ENCODE measurements at places on chromosomes 2 and 18.

- DNase-seq = no peak
Observed at GRCh38 chr2:158598862-158599517, 142.2 kb downstream of the PKP4 start.

GRCh38 chr2:55811048-55811447, 112.5 kb downstream of the EFEMP1 start:
- no peak for DNase-seq

GRCh38 chr2:62884514-62884913, 166.1 kb upstream of the OTX1 start:
- no peak for DNase-seq

DNA sequence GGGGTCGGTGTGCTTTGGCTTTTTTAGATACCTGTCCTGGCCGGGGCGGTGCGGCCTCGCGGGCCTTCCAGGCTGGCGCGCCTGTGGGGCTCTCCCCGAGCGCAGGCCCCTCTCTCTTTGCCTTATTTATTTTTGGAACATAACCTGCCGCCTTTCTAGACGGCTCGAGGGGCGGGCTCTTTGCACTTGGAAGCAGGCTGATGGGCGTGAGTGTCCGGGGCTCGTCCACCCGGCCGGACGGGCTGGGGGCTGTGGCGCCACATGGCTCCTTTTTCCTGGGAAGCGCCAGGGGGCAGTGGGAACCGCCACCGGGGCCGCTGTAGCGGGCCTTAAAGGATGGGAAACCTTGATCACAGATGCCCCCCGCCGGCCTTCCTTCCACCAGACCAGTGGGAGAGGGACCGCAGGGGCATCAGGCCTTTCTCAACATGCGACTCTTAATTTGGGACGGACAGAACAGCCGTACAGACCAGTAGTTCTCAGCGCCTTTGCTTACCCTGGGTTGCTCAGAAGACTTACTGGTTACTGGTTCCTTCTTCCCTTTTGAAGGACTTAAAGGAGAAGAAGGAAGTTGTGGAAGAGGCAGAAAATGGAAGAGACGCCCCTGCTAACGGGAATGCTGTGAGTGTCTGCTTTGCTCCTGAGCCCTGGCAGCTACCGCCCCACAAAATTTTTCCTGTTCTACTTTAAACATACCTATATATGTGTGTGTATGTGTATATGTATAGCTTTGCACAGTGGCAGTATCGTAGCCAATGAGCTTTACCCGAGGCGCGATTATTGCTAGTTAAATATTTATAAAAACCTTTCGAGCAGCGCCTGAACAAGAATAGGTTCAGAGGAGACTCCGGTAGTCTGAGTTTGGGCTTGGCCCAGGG, 2.7 kb downstream of the PTMA start:
- no peak for DNase-seq

DNA sequence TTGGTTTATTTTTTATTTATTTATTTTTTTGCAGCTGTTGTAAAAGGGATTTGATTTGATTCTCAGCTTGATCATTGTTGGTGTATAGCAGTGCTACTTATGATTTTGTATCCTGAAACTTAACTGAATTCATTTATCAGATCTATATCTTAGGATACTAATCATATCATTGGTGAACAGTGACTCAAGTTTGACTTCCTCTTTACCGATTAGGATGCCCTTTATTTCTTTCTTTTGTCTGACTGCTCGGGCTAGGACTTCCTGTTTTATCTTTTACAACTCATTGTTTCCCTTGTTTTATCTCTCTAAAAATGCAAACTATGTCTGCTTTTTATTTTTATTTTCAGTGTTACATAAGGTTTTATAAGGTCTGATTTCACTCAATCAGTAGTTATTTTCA, 23.6 kb downstream of the SP100 start:
- no peak for DNase-seq

Data from activated gamma-delta T cell (primary cell).